Neural crest cell (in vitro differentiated cells): ENCODE measurements at places on chromosomes 7 and 10. TPM values are rescaled to one million over a fixed set of nuclear protein-coding genes. Genes with fewer than 3 reads are reported as not detected.

DNA sequence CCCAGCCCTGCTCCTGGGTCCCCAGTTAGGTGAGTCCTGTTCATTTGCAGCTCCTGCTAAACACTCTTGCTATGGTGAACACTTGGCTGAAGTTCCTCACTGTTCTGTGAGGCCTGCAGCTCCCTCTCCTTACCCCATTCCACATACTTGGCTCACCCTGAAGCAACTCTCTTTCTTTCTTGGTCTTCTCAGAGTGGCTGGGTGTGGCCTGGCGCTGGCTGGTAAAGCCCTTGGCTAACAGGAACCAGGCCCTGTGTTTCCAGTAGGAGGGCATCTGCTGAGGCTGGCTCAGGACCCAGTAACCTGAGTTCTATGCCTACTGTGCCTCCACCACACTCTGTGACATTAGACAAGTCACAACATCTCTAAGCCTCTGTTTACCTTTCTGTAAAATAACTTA lies 53.1 kb upstream of the COL13A1 start:
- H3K36me3 ChIP-seq = no peaks in the 10 kb centered on the region
- peaks cover 19% of the 10 kb centered on the region for H3K4me1 ChIP-seq
- no peak overlapping the region for H3K4me3 ChIP-seq
- DNase-seq = no peak
- H3K27ac ChIP-seq = no peak overlapping the region
- no peaks in the 10 kb centered on the region for H3K27me3 ChIP-seq

The CAV1 gene
- 3.7 and 5.3 TPM in 2 replicates for total RNA-seq

DNA sequence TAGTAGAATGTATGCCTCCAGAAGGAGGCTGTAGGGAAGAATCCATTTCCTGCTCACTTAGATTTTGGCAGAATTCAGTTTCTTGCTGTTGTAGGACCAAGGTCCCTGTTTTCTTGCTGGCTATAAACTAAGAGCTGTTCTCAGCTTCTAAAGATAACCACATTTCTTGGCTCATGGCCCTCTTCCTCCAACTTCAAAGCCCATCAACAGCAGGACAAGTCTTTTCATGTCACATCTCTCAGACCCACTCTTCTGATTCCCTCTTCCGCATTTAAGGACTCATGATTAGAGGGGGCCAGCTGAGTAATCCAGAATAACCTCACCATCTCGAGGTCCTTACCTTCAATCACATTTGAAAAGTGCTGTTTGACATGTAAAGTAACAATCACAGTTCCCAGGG lies 8.2 kb upstream of the LSM8 start:
- H3K4me1 ChIP-seq = peaks cover 6% of the 10 kb centered on the region
- H3K36me3 ChIP-seq = no peaks in the 10 kb centered on the region
- no peak for DNase-seq
- H3K4me3 ChIP-seq = no peak overlapping the region

DNA sequence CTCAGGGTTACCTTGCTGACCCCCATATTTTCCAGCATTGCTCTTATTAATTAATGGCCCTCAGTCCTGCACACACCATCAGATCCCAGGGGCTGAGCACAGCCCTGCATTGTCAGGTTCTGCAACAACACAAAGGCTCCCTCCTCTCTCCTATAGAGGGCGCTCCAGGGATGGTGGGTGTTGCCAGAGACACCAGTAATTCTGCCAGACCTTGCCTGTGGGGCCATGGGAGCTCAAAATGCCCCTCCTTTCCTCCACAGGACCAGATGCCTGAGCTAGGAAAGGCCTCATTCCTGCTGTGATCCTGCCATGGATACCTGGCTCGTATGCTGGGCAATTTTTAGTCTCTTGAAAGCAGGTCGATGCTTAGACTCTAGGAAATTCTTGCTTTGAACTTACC lies 42.8 kb upstream of the PRSS58 start:
- no peak overlapping the region for H3K4me3 ChIP-seq
- H3K27ac ChIP-seq = no peak overlapping the region
- H3K27me3 ChIP-seq = peaks cover 8% of the 10 kb centered on the region
- no peaks in the 10 kb centered on the region for H3K4me1 ChIP-seq
- no peaks in the 10 kb centered on the region for H3K36me3 ChIP-seq

GRCh38 chr10:97229322-97230015 lies 43.7 kb upstream of the SLIT1 start:
- H3K36me3 ChIP-seq = peaks cover 2% of the 10 kb centered on the region
- H3K4me3 ChIP-seq = no peak overlapping the region
- no peak overlapping the region for H3K27ac ChIP-seq
- peaks cover 3% of the 10 kb centered on the region for H3K4me1 ChIP-seq
- DNase-seq = no peak
- no peaks in the 10 kb centered on the region for H3K27me3 ChIP-seq

DNA sequence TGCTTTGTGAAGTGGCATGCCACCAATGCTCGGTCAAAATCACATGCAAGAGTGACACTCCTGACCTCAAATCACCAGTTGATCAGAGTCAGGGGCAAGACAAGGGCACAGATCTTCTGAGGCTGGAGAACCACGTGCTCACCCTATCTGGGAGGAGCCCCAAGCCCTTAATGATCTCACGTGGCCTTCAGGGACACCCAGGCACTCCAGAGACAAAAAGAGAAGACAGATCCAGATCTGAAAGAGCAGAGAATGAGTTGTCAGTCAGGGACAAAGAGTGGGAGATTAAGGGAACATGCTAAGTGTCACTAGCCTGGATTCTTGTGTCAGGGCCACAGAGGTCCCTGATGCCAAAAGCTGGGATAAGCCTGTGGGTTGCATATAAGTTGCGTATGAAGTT lies 134.3 kb downstream of the PLXNA4 start:
- no peak overlapping the region for H3K4me3 ChIP-seq
- no peak for DNase-seq
- peaks cover 6% of the 10 kb centered on the region for H3K36me3 ChIP-seq
- H3K27ac ChIP-seq = peak overlapping the region; percentile 37

The VGF gene
- 8.7 and 9.1 TPM in 2 replicates for total RNA-seq

The FAM13C gene
- total RNA-seq = 2.9 and 3.1 TPM in 2 replicates

The WEE2 gene
- not detected in 2 replicates for total RNA-seq

- no peaks in the 10 kb centered on the region for H3K4me1 ChIP-seq
- no peak overlapping the region for H3K4me3 ChIP-seq
- H3K27me3 ChIP-seq = peaks cover 3% of the 10 kb centered on the region
Observed at GRCh38 chr10:61390851-61391250, 62.3 kb downstream of the TMEM26 start.

GRCh38 chr7:45978010-45978681 lies 57.1 kb upstream of the IGFBP3 start:
- DNase-seq = no peak
- H3K36me3 ChIP-seq = peaks cover 5% of the 10 kb centered on the region
- H3K27me3 ChIP-seq = peaks cover 9% of the 10 kb centered on the region
- H3K4me3 ChIP-seq = no peak overlapping the region
- no peak overlapping the region for H3K27ac ChIP-seq
- H3K4me1 ChIP-seq = peaks cover 42% of the 10 kb centered on the region

The DGKI gene
- 2.2 and 3.3 TPM in 2 replicates for total RNA-seq

DNA sequence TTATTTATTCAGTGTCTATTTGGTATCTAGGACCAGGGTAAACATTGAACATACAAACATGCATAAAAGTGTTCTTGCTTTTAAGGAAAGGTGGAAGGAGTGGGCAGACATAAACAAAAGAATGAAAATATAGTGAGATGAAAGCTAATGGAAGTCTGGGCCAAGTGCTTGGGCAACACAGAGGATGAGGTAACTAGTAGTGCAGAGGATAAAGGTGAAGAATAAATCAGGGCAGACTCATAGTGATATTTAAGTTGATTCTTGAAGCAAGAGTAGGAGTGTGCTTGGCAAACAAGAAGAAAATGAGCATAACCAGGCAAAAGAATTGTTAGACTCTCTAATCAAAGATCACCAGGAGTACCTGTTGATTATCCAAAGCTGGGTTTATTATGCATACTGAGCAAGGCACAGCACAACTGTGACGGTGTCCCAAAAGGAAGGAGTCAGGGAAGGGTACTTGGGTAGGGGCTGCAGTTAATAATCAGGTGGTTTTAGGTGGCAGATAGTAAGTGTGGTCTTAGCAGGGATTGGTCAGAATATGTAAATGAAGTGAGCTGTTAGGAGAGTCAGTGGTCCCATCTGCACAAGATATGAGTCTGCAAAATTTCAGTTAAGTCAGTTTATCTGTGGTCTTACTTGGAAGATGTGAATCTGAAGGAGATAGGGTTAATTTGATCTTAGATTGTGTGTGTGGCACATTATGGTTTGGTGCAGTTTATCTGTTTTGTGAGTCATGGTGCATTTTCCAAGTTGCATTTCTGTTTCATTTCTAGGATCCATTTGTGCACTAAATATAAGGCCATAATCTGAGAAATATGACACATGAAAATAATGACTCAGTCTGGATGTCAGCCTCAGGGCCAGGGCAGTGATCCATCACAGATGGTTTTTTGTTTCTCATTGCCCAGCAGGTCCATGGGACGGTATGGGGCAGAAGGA lies 30.6 kb upstream of the TAX1BP1 start:
- H3K27me3 ChIP-seq = no peaks in the 10 kb centered on the region
- no peaks in the 10 kb centered on the region for H3K36me3 ChIP-seq
- H3K4me1 ChIP-seq = no peaks in the 10 kb centered on the region
- DNase-seq = no peak
- H3K27ac ChIP-seq = no peak overlapping the region

DNA sequence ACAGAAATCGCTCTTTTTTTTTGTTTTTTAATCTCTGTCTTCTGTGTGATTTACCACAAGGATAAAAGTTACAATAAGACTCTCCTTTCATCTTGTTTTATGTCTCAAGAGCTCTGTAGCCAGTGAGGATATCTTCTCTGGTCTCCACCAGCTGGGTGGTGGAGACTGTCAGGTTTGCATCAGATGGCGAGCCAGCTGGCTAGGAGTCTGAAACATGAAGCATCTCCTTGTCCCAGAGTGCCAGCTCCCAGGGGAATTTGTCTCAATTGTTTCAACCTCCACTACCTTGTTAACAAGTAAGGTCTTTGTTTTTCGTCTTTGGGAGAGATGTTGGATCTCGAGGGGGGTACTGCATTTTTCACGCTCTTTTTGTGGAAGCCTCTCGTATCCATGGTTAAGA lies 47.3 kb downstream of the FRMPD2 start:
- no peak overlapping the region for H3K27ac ChIP-seq
- no peaks in the 10 kb centered on the region for H3K36me3 ChIP-seq
- H3K27me3 ChIP-seq = peaks cover 11% of the 10 kb centered on the region
- H3K4me3 ChIP-seq = no peak overlapping the region
- no peak for DNase-seq

The FGFR2 gene
- total RNA-seq = 55.5 and 58.4 TPM in 2 replicates

DNA sequence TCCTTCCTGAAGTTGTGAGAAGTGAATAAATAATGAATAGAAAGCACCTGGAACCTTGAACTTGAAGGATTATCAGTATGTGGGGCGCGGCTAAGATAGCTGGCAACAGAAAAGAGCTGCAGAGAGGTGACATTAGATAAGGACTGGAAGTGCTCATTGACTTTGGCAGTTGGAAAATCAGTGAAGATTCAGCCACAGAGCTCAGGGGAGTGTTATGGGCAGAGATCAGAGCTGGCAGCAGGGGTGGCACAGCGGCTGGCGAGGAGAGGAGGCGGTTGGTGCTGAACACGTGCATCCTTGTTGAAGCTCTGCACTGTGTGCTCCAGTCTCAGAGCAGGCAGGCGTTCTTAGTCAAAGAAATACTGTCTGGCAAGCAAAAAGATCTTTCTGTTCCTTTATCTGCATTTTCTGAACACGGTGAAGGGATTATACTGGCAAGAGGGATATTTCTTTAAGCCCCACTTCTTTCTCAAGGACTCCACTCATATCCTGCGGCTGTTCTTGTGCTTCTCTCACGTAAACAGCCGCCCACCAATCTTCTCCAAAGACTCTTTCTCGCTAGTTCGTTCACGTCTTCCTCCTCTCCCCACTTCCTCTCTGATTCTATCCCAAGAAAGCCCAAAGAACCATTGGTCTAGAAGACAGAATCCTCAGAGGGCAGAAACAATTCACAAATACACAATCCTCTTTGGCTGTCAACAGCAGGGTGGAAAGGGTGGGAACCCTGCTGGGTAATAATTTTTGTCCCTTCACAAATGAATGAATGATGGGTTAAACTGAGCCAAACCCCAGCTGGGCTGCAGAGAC lies 38.6 kb upstream of the ADD3 start:
- H3K36me3 ChIP-seq = no peaks in the 10 kb centered on the region
- no peak overlapping the region for H3K4me3 ChIP-seq
- no peak for DNase-seq
- H3K27me3 ChIP-seq = no peaks in the 10 kb centered on the region
- no peak overlapping the region for H3K27ac ChIP-seq
- H3K4me1 ChIP-seq = peaks cover 14% of the 10 kb centered on the region

The KEL gene
- total RNA-seq = 1.4 and 1.7 TPM in 2 replicates

The CNPY1 gene
- total RNA-seq = 1.5 and 2.4 TPM in 2 replicates

GRCh38 chr10:123146894-123147634 lies 872 bp upstream of the HMX2 start:
- no peaks in the 10 kb centered on the region for H3K36me3 ChIP-seq
- peak overlapping the region; percentile 65 for H3K4me3 ChIP-seq
- no peak overlapping the region for H3K27ac ChIP-seq
- no peak for DNase-seq

DNA sequence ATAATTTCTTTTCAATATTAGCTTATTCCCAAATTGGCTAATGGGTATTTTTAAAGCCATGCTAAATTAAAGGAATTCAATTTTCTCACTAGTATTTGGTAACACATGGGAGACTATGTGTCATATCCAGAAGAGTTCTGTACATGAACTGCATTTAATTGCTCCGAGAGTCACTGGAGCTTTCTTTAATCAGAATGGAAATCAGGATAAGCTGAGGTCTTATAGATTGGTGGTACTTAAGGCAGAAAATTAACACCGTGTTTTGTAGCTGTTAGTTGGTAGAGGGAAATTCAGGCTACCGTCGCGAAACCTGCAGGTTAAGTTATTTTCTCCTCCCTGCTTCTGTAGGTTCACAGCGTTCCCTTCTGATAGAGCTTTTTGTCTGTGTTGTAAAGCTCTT lies at the start of gene WEE2:
Gene WEE2 (plus strand): TSS at position 3 of the 400 bp plus-strand sequence. CDS start 406 bp downstream, outside the sequence.
- no peaks in the 10 kb centered on the region for H3K4me1 ChIP-seq
- DNase-seq = no peak
- peaks cover 3% of the 10 kb centered on the region for H3K36me3 ChIP-seq
- peaks cover 28% of the 10 kb centered on the region for H3K27me3 ChIP-seq
- H3K27ac ChIP-seq = no peak within 1 kb of the TSS
- no peak within 1 kb of the TSS for H3K4me3 ChIP-seq

The LIPA gene
- total RNA-seq = 37.2 and 38.1 TPM in 2 replicates

The CDK14 gene
- total RNA-seq = 42.2 and 49.6 TPM in 2 replicates

GRCh38 chr10:21030091-21030490 lies 133.0 kb upstream of the NEBL start:
- no peak overlapping the region for H3K4me3 ChIP-seq
- peaks cover 4% of the 10 kb centered on the region for H3K36me3 ChIP-seq
- no peaks in the 10 kb centered on the region for H3K27me3 ChIP-seq
- H3K27ac ChIP-seq = no peak overlapping the region
- no peak for DNase-seq
- H3K4me1 ChIP-seq = peaks cover 8% of the 10 kb centered on the region

The CPED1 gene
- total RNA-seq = 3.6 and 4.3 TPM in 2 replicates

GRCh38 chr7:209906-210305 lies 17.5 kb downstream of the FAM20C start:
- peaks cover 14% of the 10 kb centered on the region for H3K36me3 ChIP-seq
- no peaks in the 10 kb centered on the region for H3K27me3 ChIP-seq
